Bladder microvascular endothelial cell (primary cell): ENCODE measurements at places on chromosomes 12 and 14. TPM values are rescaled to one million over a fixed set of nuclear protein-coding genes. Genes with fewer than 3 reads are reported as not detected.

The LTB4R gene
- 2.4 and 4.2 TPM in 2 replicates for total RNA-seq

The NUBPL gene
- total RNA-seq: 2.8 and 4.8 TPM in 2 replicates

The KRT80 gene
- 0.16 and 1.0 TPM in 2 replicates for total RNA-seq

The NELL2 gene
- total RNA-seq: 0.06 TPM in 1 of 2 replicates, not detected in the other

The JPH4 gene
- total RNA-seq: under 0.01 TPM in 1 of 2 replicates, not detected in the other
